ENCODE measurements at places on chromosomes 5 and 9. TPM values are rescaled to one million over a fixed set of nuclear protein-coding genes. Genes with fewer than 3 reads are reported as not detected.

GRCh38 chr5:14110680-14111079 lies 32.5 kb upstream of the TRIO start:
- no peaks in the 10 kb centered on the region for H3K36me3 ChIP-seq
- H3K27me3 ChIP-seq: no peaks in the 10 kb centered on the region
- H3K4me3 ChIP-seq: no peak overlapping the region
- peak overlapping the region; percentile 22 for H3K27ac ChIP-seq

DNA sequence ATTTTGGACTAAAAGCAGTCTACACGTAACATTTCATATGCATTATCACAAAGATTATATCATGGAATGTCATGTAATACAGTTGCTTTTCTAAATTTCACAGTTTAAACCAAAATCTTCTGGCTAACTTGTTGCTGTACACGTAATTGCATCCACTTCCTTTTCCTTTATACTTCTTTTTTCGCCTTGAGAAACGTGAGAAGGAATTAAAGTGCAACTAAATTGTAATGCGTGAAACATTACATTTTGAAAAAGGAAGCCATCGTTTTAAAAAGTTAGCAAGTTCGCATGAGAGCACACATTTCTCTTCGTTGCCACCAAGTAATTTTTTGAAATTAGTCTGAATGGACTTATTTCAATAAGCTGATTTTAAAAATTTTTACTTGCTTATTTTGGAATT lies 80.0 kb downstream of the MEGF10 start:
- H3K4me1 ChIP-seq: no peaks in the 10 kb centered on the region
- no peak overlapping the region for H3K4me3 ChIP-seq
- H3K36me3 ChIP-seq: no peaks in the 10 kb centered on the region
- DNase-seq: no peak
- no peaks in the 10 kb centered on the region for H3K27me3 ChIP-seq

DNA sequence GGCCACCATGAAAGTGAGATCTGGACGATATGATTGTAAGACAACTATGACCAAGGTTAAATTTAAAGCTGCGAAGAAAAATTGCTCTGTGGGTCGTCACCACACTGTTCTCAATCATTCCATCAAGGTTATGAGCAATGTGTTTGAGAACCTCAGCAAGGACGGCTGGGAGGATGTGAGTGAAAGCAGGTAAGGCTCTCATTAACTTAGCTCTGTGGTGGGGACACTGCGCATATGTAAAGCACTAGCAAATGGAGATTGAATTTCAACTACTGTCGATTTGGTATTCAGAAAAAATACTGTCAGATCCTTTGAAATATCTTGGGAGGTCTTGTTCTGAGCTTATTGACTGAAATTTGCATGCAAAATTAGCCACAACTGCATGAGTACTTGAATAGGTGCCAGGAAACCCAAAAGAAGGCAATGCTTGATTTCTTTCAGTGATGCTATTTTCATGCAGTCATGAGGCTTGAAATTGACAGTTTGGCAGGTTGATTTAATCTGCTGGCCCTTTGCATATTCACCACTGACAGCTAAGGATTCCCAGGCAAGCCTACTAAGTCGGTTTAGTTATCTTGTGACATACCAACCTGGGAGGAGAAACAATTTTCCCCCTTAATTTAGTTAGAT lies 183.9 kb upstream of the SH3GL2 start:
- H3K4me1 ChIP-seq: no peaks in the 10 kb centered on the region
- H3K36me3 ChIP-seq: no peaks in the 10 kb centered on the region
- no peak overlapping the region for H3K27ac ChIP-seq
- no peaks in the 10 kb centered on the region for H3K27me3 ChIP-seq
- no peak for DNase-seq

DNA sequence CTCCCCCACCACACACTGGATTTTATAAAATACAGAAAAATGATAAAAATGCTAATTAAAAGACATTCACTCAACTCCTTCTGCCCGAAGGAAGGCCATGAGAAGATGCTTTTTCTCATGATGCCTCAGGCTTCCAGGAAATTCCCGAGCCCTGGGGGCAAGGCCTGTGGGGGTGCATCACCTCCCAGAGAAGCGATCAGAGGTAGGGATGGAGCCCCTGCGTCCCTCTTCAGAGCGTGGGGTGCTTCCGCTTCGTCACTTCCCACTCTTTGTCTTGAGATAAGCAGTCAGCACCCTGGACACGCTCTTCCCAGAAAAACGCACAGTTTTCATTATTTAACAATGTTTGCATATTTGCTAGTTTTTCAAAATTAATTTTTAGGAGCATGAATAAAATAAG lies 33.3 kb upstream of the SH3PXD2B start:
- no peaks in the 10 kb centered on the region for H3K36me3 ChIP-seq
- no peak overlapping the region for H3K4me3 ChIP-seq
- H3K27ac ChIP-seq: no peak overlapping the region
- no peaks in the 10 kb centered on the region for H3K4me1 ChIP-seq
- no peak for DNase-seq
- H3K27me3 ChIP-seq: no peaks in the 10 kb centered on the region

- DNase-seq: no peak
- peaks cover 4% of the 10 kb centered on the region for H3K4me1 ChIP-seq
- no peaks in the 10 kb centered on the region for H3K27me3 ChIP-seq
- H3K36me3 ChIP-seq: no peaks in the 10 kb centered on the region
These were observed 16.7 kb downstream of the NXNL2 start for GRCh38 chr9:88551546-88552137.

DNA sequence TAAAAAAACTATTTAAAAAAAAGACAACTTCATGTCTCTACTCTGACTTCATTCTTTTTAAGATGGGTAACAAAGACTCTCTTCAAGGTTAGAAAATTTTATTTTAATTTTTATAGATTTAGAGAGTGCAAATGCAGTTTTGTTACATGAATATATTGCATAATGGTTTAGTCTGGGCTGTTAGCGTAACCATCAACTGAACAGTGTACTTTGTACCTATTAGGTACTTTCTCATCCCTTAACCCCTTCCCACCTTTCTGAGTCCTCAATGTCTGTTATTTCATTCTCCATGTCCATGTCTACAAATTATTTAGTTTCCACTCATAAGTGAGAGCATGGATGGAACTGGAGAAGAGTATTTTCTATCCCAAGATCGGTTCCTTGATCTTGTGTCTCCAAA lies 16.8 kb downstream of the TLR4 start:
- no peak overlapping the region for H3K4me3 ChIP-seq
- no peak for DNase-seq
- H3K36me3 ChIP-seq: no peaks in the 10 kb centered on the region
- no peaks in the 10 kb centered on the region for H3K27me3 ChIP-seq
- H3K4me1 ChIP-seq: no peaks in the 10 kb centered on the region

DNA sequence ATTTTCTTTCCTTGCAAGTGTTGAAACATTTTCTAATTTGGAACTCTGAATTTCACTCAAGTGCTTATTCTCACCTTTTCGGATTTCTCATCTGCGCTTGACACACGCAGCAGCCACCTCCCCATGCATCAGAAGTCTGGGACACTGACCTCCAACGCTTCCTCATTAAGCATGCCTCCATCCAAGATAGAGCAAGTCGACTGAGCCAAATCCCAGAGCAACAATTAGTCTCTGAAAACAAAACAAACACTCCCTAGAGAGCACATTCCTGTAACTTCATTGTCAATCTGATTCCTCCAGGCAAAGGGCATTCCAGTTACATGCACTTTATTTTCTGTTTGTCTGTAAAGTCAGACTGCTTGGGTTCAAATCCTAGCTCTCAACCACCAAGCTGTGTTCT lies 5.7 kb downstream of the CD180 start:
- peaks cover 4% of the 10 kb centered on the region for H3K4me1 ChIP-seq
- H3K27ac ChIP-seq: no peak overlapping the region
- no peaks in the 10 kb centered on the region for H3K36me3 ChIP-seq
- no peak for DNase-seq
- no peaks in the 10 kb centered on the region for H3K27me3 ChIP-seq

- no peaks in the 10 kb centered on the region for H3K4me1 ChIP-seq
- no peak overlapping the region for H3K4me3 ChIP-seq
- no peaks in the 10 kb centered on the region for H3K36me3 ChIP-seq
- DNase-seq: no peak
- no peak overlapping the region for H3K27ac ChIP-seq
These were observed 18.4 kb downstream of the GADD45G start for GRCh38 chr9:89622933-89623861.

GRCh38 chr9:38232895-38233294 lies 159.6 kb upstream of the ALDH1B1 start:
- H3K36me3 ChIP-seq: no peaks in the 10 kb centered on the region
- no peaks in the 10 kb centered on the region for H3K4me1 ChIP-seq
- H3K27me3 ChIP-seq: peaks cover 25% of the 10 kb centered on the region

- DNase-seq: no peak
- H3K27me3 ChIP-seq: no peaks in the 10 kb centered on the region
- H3K4me3 ChIP-seq: no peak overlapping the region
- H3K27ac ChIP-seq: no peak overlapping the region
- no peaks in the 10 kb centered on the region for H3K4me1 ChIP-seq
These were observed 483.0 kb upstream of the DMAC1 start for GRCh38 chr9:8282535-8282934.

DNA sequence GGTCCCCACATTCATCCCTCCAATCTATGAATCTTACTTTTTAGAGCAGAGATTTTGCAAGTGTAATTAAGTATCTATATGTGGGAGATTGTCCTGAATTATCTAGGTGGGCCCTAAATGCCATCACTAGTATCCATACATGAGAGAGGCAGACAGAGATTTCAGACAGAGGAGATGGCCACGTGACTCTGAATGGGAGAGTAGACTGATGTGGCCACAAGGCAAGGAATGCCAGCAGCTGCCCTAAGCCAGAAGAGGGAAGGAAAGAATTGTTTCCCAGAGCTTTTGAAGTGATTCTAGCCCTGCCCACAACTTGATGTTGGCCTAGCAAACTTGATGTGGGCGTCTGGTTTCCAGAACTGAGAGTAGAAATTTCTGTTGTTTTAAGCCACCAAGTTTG lies 90.1 kb upstream of the PCAT7 start:
- no peak overlapping the region for H3K4me3 ChIP-seq
- no peak overlapping the region for H3K27ac ChIP-seq
- H3K36me3 ChIP-seq: peaks cover 14% of the 10 kb centered on the region
- no peaks in the 10 kb centered on the region for H3K4me1 ChIP-seq
- DNase-seq: no peak

DNA sequence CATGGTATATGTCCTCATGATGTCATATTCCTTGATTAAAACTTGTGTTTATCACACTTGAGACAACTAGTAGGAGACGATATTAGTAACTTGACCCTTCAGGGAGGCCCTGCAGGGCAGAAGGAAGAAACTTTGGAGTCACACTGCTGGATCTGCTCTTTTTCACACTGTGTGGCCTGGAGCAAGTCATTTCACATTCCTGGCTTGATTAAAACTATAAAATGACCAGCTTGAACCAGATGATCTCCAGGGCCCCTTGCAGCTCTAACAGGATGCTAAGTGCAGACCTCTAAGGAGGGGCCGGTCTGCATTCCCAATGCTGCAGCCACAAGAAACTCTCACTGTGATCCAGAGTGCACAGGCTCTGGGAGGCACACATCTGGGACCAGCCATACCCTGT lies 146.4 kb upstream of the ZNF366 start:
- DNase-seq: no peak
- no peak overlapping the region for H3K4me3 ChIP-seq
- H3K36me3 ChIP-seq: no peaks in the 10 kb centered on the region
- H3K27me3 ChIP-seq: no peaks in the 10 kb centered on the region
- H3K4me1 ChIP-seq: no peaks in the 10 kb centered on the region

- H3K27ac ChIP-seq: peak overlapping the region; percentile 49
- H3K27me3 ChIP-seq: no peaks in the 10 kb centered on the region
- peak; percentile 67 for DNase-seq
- no peaks in the 10 kb centered on the region for H3K36me3 ChIP-seq
These were observed 1.4 kb upstream of the ATOSB start for GRCh38 chr9:35116898-35117551.

ALDH1B1 gene
- 14.4 TPM for polyA plus RNA-seq

SV2C gene
- polyA plus RNA-seq: 0.02 TPM

SOX30 gene
- 0.03 TPM for polyA plus RNA-seq

SPAAR gene
- not detected for polyA plus RNA-seq

SPATA31C1 gene
- not detected for polyA plus RNA-seq

NIPAL4 gene
- polyA plus RNA-seq: 12.6 TPM

Measured in keratinocyte (primary cell).